ENCODE measurements at places on chromosomes 13 and 19.

DNA sequence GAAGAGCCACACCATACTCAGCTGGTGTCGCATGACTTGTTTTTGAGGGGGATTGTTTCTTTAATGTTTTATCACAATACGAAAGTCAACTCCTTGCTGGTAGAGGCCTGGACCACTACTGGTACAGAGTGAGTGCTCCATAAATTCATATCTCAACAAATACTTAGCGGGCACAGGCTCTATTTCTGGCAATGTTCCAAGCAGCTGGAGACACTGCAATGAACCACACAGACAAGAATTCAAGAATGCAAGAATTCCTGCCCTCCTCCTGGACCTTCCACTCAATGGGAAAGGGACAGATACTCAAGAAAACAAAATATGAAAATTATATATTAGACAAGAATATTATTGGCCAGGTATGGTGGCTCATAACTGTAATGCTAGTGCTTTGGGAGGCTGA lies 5.1 kb upstream of the FXYD5 start:
- no peak for DNase-seq

- peak; percentile 93 for DNase-seq
Observed at GRCh38 chr19:55809381-55810058, 22.3 kb downstream of the NLRP11 start.

GRCh38 chr13:52344108-52344507 lies 61.9 kb downstream of the THSD1 start:
- DNase-seq: no peak

DNA sequence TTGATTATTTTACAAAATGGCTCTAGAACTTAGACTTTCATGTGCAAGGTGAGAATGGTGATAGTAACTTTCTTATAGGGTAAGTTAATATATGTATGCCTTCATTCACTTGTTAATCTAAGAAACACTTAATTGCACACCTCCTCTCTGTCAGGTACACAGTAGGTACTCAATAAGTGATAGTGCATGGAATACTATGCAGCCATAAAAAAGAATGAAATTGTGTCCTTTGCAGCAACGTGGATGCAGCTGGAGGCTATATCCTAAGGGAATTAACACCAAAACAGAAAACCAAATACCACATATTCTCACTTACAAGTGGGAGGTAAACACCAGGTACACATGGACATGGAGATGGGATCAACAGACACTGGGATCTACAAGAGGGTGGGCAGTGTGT lies 17.6 kb upstream of the VSTM2B start:
- no peak for DNase-seq

GRCh38 chr13:94454906-94455305 lies 24.6 kb downstream of the DCT start:
- no peak for DNase-seq

DNA sequence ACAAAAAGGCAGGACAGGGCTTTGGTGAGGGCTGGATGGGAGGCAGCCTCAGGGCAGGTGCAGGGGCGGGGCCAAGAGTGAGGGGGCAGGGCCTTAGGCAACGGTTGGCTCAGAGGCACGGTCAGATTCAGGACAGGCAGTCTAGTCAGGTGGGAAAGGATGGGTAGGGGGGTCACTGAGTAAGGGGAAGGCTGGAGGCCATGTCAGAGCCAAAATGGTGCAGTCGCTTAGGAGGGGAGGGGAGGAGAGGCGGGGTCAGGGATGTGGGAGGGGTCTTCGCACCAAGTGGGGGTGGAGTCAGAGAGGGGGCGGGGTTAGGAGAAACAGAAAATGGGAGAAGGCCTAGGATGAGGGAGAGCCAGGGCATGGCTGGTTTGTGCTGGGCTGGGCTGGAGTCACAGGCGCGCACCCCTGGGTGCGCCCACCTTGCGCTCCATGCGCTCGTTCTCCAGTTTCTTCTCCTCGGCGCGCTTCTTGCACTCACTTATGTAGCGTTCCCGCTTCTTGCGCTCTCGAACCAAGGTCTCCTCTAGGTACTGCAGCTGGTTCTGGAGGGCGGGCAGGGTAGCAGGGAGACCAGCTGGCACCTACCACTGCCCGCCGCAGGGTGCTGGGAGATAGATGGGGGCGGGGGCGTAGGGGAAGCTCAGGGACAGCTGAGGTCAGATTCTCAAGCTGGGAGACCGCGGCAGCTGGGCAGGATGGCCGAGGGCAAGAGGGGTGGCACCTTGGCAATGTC lies 6.8 kb upstream of the RGL3 start:
- DNase-seq: peak; percentile 37

- DNase-seq: peak; percentile 38
Observed at GRCh38 chr13:110565296-110565695, 3.8 kb upstream of the RAB20 start.

DNA sequence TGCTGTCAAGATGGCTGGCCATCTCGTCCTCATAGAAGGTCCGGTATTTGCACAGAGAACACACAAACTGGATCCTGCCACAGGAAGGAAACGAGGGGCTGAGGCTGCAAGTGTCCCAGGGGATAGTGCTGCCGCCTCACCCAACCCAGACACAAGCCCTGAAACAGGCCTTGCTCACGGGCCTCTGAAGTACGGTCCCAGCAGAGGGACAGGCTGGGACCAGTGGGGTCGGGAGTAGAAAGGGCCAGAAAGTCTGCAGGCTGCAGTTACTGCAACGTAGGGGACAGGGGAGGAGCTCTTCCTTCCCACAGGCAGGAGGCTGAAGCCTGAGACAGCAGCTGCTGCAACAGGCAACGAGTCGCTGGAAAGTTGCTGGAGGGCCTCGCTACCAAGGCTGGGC lies 18.2 kb upstream of the AKAP8 start:
- DNase-seq: no peak

- peak; percentile 10 for DNase-seq
Observed at GRCh38 chr13:100646030-100646673, 28.4 kb downstream of the TMTC4 start.

GRCh38 chr19:13051557-13052165 lies 51.0 kb downstream of the LYL1 start:
- DNase-seq: no peak

- DNase-seq: no peak
Observed at GRCh38 chr19:34084396-34085145, 87.7 kb upstream of the LSM14A start.

- DNase-seq: no peak
Observed at GRCh38 chr13:40547591-40548315, 118.7 kb downstream of the FOXO1 start.

DNA sequence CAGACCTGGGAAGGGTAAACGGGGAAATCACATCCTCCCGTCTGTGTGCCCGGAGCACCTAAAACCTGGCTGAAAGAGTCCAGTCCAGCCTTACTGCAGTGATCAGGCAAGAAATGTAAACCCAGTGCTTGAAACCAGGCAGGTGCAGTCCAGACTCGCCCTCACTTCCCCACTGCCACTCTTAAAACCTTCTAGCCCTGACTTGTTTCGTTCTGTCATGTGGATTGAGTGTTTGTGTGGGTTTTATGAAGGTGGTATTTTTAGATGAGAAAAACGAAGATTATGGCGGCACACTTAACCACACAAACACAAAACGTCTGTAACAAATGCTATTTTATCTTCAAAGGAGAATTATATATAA lies 839 bp upstream of the CKAP2 start:
- peak; percentile 87 for DNase-seq

DNA sequence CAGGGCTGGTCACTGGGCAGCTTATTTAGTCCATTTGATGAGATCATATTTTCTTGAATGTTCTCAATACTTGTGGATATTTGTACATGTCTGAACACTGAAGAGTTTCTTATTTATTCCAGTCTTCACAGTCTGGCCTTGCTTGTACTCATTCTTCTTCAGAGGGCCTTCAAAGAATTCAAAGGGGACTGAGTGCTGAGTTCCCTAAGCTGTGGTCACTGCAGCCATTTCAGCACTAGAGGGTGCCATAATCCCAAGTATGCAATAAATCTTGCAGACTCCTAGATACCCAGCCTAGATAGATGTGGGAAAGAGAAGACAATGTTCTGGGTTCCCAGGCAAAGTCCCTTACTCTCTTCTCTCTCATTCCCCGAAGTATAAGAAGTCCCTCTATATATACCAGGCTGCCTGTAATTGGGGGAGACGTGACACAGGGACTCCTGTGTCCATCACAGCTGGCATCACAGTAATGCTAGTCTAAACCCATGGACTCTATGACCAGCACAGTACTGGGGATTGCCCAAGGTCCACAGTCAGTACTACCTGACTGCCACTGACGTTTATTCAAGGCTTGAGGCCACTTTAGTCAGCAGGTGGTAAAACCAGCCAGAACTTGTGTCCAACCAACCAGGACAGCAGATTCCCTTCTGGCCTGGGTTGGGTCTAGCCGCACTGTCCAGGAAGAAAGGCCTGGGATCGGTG lies 8.9 kb upstream of the VN1R1 start:
- DNase-seq: peak; percentile 84

DNA sequence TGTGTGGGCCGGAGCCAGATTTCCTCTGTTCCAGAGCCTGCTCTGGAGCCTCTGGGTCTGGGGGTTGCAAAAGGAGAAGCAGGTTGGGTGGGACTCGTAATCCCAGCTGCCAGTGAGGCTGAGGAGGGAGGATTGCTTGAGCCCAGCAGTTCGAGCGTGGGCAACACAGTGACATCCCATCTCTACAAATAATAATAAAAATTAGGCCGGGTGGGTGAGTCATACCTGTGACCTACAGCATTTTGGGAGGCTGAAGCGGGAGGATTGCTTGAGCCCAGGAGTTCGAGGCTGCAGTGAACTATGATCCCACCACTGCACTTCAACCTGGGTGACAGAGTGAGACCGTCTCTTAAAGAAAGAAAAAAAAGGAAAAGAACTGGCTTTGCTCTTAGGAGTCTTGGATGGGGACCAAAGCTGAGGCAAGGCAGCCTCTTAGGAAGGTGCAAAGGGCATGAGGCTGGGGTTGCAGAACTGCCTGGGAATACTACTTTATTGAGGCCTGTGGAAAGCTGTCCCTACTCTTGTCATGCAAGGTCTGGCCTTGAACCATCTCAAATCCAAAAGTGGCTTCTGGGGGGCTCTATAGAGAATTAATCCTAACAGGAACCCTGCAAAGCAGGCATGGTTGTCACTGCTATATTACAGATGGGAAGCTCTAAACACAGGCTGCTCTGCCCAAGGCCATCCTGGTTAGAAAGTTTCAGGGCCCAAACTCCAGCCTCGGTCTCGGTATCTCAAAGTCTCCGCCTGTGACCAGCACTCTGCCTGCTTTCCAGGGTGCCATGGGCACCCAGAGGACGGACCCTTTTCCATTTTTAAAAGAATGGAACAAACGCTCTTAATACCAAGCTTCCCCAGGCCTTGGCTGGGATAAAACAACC lies 880 bp upstream of the C19orf12 start:
- DNase-seq: no peak

- DNase-seq: no peak
Observed at GRCh38 chr13:100714478-100714877, 39.9 kb upstream of the TMTC4 start.

- no peak for DNase-seq
Observed at GRCh38 chr13:21529146-21529893, 70.2 kb upstream of the ZDHHC20 start.

DNA sequence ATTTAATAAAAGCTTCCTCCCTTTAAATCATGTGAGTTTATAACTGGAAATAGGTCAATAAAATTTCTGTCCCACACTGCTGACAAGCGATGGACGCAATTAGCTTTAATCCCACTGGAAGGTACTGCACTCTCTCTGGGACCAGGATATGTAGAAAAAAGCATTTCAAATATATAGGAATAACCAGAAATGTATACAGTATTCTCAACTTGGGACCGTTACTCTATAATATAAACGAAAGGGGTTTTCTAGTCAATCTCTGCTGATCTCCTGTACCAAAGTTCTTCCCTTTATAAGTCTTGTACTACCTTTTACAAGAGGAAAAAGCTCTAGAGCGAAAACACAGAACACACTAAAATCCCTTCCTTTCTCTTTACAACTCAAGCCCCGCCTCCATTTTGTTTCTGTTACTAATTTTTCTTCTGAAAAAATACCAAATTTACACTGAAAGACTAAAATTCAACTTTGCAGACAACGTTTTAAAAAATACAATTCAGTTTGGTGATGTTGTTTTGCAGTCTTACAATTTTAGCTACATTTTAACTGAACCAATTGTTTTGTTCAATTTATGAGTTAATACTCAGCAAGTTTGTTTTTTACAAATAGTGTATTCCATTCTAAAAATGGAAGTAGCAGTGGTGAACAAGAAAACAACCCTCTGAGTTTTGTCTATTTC lies 1.7 kb upstream of the USPL1 start:
- DNase-seq: peak; percentile 68

DNA sequence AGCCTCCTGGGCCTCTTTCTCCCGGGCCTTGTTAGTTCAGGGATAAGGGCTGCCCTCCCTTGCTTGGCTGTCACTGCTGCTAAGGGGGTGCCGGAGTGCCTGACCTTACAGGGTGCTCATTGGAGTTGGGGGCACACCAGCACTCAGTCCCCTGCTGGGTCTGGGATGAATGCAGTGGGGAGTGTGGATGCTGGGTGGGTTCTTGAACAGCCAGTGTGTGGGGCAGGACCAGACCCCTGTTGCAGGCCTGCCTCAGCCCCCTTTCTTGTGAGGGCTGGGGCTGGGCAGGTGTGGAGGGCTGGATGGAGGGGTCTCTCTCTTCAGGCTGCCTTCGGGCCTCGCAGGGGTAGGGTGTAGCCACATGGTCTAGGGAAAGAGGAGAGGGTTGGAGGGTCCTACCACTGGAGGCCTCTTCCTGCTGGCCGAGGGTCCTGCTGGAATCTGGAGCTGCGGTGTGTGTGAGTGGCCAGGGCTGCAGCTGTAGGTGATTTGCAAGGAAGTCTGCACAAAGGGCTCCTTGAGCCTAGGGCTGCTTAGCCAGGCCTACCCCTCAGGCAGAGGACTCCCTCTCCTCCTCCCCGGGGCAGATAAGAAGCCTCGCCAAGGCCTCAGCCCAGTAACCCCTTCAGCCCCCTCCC lies 3.2 kb downstream of the CEBPA start:
- no peak for DNase-seq

- DNase-seq: peak; percentile 50
Observed at GRCh38 chr19:1446713-1447481, 3.0 kb upstream of the APC2 start.

GRCh38 chr13:74596691-74597090 lies 462.5 kb upstream of the KLF12 start:
- DNase-seq: no peak

DNA sequence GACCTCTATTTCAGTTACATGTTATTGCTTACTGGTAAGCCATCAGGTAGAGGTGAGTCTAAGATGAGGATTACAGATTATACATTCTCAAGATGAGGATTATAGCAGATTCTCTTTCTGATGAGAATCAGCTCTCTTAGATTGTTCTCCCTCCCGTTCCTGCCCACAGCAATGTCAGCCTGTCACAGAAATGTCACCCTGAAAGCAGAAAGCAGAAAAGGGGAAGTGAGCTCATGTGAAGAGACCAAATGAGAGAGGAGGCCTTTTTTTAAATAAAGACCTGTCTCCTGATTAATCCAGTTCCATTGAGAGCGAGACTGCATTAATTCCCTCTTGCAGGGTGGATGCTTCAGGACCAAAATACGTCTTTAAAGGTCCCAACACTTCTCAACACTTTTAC lies 445.6 kb downstream of the KCTD12 start:
- DNase-seq: peak; percentile 81

- DNase-seq: no peak
Observed at GRCh38 chr19:42042455-42043170, 27.4 kb downstream of the GRIK5 start.

GRCh38 chr19:32599736-32600157 lies 18.8 kb downstream of the PDCD5 start:
- peak; percentile 73 for DNase-seq
